Right cardiac atrium (tissue), 5 donors: ENCODE measurements at places on chromosomes 3 and 15. TPM values are rescaled to one million over a fixed set of nuclear protein-coding genes. Genes with fewer than 3 reads are reported as not detected.

The TMEM212 gene
- not detected for polyA plus RNA-seq

The PTH1R gene
- polyA plus RNA-seq = 18.5 TPM

The MED12L gene
- polyA plus RNA-seq = 0.25 TPM

The CIDEC gene
- 29.5 TPM for polyA plus RNA-seq

The ANKRD63 gene
- 0.68 TPM for polyA plus RNA-seq

The LRRC31 gene
- not detected for polyA plus RNA-seq

The LIPH gene
- polyA plus RNA-seq = 0.07 TPM

The SLTM gene
- polyA plus RNA-seq = 43.7 TPM

The EID1 gene
- polyA plus RNA-seq = 318 TPM

The CX3CR1 gene
- 0.20 TPM for polyA plus RNA-seq

The CCDC39 gene
- not detected for polyA plus RNA-seq

The NEK10 gene
- polyA plus RNA-seq = 3.1 TPM

The CP gene
- polyA plus RNA-seq = 14.5 TPM

The FBN1 gene
- polyA plus RNA-seq = 17.9 TPM

The NR2C2 gene
- polyA plus RNA-seq = 8.3 TPM

The CHRD gene
- polyA plus RNA-seq = 12.1 TPM

The SEMA3G gene
- 11.2 TPM for polyA plus RNA-seq

The SEMA6D gene
- polyA plus RNA-seq = 6.5 TPM

The LDHAL6B gene
- polyA plus RNA-seq = not detected

The A4GNT gene
- not detected for polyA plus RNA-seq

The HTR3C gene
- polyA plus RNA-seq = not detected

The CAPN3 gene
- 11.4 TPM for polyA plus RNA-seq

The HAPLN3 gene
- polyA plus RNA-seq = 2.0 TPM

The PRRT3 gene
- polyA plus RNA-seq = 1.2 TPM

The ACTC1 gene
- polyA plus RNA-seq = 12,784 TPM

The CPLX3 gene
- 13.3 TPM for polyA plus RNA-seq

The SHC4 gene
- polyA plus RNA-seq = 2.4 TPM

The PODXL2 gene
- polyA plus RNA-seq = 2.0 TPM

The BSN gene
- polyA plus RNA-seq = 0.38 TPM

The ZNF445 gene
- 5.7 TPM for polyA plus RNA-seq

The SH2D7 gene
- polyA plus RNA-seq = 0.02 TPM

The NOP10 gene
- polyA plus RNA-seq = 206 TPM

The DNAH1 gene
- 2.6 TPM for polyA plus RNA-seq

The PEX5L gene
- polyA plus RNA-seq = 0.20 TPM

The KCNMB3 gene
- polyA plus RNA-seq = 1.9 TPM

The PROS1 gene
- 48.3 TPM for polyA plus RNA-seq

The CHRM5 gene
- polyA plus RNA-seq = not detected

The ALDH1A2 gene
- 14.7 TPM for polyA plus RNA-seq

The C3orf85 gene
- not detected for polyA plus RNA-seq

The CACNA2D3 gene
- polyA plus RNA-seq = 42.4 TPM

The HCLS1 gene
- 12.3 TPM for polyA plus RNA-seq

The GCSAM gene
- polyA plus RNA-seq = not detected

The SLC25A26 gene
- 24.6 TPM for polyA plus RNA-seq

The XCR1 gene
- polyA plus RNA-seq = not detected

The EPHB1 gene
- polyA plus RNA-seq = 0.23 TPM

The CFAP44 gene
- 2.1 TPM for polyA plus RNA-seq

The FBXL2 gene
- 2.0 TPM for polyA plus RNA-seq

The GHRL gene
- 0.25 TPM for polyA plus RNA-seq

The CASR gene
- not detected for polyA plus RNA-seq

The RTP3 gene
- polyA plus RNA-seq = not detected

The GREM1 gene
- 0.11 TPM for polyA plus RNA-seq

The IRAK2 gene
- 0.63 TPM for polyA plus RNA-seq

The GPR176 gene
- polyA plus RNA-seq = 1.8 TPM
